CD4-positive, alpha-beta T cell treated with Interleukin-1 beta for 1 hour (primary cell): ENCODE measurements at places on chromosomes 16 and 17.

GRCh38 chr16:56143666-56144065 is 47.6 kb upstream of the GNAO1 start:
- DNase-seq, result no peak

- no peak for DNase-seq
Observed at GRCh38 chr17:41835214-41835799, 725 bp downstream of the NT5C3B start.

- DNase-seq, result no peak
Observed at GRCh38 chr17:4318596-4318995, 47.9 kb downstream of the UBE2G1 start.

GRCh38 chr17:65892912-65893377 is 299.0 kb downstream of the CEP112 start:
- DNase-seq, result no peak

DNA sequence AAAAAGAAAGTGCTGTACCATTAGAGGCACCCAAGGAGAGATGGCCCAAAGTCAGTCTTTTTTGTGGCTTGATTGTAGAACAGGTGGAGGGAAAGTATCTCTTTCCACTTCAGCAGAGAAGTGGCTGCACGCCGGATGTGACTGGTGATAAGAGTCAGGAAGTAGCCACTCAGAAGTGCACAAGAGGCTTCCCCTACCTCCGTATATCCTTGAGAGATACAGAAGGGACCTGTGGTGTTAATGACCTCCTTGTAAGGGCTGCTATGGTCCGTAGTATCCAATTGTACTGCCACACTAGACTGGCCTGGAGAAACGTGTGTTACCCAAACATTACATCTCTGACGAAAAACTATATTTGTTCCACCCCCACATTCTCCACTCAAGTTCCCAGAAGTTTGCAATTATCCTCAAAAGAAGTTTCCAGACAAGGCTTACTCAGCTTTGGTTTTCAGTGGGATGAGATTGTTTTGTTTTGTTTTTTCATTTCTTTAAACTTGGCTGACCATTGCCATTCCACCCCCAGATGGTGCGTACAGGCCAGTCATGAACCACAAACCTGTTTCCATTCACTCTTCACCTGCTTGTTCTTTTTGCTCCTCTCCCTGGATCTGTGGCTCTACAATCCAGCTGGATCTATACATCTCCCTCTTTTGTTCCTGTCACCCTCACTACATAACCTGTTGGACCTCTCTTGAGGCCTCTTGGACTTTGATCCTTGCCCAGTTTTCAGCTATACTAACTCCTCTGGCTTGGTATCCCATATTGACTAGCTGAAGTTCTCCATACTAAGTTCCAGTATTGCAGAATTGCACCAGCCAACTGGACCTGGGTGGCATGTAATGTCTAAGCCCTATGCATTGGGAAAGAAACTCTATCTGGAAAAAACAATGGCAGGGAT is 20.7 kb upstream of the MED13 start:
- DNase-seq, result no peak

GRCh38 chr16:48592839-48593429 is 17.0 kb downstream of the N4BP1 start:
- DNase-seq, result no peak

DNA sequence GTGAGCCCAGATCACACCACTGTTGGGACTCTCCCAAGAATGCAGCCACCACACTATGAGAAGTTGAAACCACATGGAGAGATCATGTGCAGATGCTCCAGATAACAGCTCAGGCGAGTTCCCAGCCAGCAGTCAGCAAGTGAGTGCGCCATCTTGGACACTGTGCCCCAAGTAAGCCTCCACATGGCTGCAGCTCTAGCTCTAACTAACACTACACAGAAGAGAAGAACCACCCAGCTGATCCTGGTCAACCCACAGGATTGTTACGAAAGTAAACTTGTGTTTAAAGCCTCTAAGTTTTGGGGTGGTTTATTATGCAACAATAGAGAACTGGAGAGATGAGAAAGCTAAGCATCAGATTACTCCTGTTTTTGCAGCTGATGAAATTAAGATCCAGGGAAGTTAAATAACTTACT is 25.8 kb downstream of the SLC38A7 start:
- no peak for DNase-seq

- no peak for DNase-seq
Observed at GRCh38 chr16:80274576-80275191, 266.1 kb upstream of the DYNLRB2 start.

DNA sequence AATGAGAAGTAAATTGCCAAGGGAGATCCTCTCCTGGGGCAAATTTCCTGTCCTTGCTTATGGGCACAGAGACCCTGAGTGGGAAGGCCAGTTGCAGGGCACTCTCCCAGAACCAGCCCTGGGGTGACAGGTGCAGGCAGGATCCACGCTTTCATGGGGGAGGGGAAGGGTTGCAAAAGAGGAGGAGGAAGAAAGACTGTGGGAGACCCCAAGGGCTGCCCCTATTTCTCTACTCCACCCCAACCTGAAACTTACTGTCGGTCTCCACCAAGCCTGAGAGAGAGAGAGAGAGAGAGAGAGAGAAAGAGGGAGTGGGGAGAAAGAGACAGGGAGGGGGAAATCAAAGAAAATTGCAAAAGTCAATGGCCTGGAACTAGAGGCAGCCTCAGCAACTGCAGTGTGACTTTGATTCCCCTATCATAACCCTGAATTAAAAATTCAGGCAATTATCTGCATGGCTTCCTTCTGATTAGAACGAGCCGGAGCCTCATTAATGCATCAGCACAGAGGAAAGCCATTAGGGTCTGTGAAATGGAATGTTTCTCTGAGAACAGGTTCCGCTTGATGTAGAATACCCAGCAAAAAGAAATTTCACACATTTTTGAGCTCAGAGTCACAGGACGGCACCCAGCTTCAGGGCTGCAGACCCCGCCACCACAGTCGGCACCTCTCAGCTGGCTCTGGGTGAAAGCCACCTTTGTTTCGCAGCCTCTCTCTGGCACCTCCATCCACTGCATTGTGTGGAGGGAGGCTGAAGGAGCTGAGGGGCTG is 45.1 kb upstream of the HNF1B start:
- no peak for DNase-seq

- no peak for DNase-seq
Observed at GRCh38 chr16:19844945-19845641, 39.6 kb downstream of the GPRC5B start.

GRCh38 chr17:27793168-27793905 is 7.0 kb downstream of the NOS2 start:
- no peak for DNase-seq

DNA sequence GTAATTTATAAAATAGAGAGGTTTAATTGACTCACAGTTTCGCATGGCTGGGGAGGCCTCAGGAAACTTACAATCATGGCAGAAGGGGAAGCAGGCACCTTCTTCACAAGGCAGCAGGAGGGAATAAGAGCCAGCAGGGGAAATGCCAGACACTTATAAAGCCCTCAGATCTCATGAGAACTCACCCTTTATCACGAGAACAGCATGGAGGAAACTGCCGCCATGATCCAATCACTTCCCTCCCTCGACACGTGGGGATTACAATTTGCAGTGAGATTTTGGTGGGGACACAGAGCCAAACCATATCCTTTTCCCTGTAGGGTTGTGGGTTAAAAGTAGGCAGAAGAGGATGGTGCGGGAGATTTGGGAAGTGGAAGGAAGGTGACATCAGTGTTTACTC is 101.4 kb downstream of the BMERB1 start:
- no peak for DNase-seq

DNA sequence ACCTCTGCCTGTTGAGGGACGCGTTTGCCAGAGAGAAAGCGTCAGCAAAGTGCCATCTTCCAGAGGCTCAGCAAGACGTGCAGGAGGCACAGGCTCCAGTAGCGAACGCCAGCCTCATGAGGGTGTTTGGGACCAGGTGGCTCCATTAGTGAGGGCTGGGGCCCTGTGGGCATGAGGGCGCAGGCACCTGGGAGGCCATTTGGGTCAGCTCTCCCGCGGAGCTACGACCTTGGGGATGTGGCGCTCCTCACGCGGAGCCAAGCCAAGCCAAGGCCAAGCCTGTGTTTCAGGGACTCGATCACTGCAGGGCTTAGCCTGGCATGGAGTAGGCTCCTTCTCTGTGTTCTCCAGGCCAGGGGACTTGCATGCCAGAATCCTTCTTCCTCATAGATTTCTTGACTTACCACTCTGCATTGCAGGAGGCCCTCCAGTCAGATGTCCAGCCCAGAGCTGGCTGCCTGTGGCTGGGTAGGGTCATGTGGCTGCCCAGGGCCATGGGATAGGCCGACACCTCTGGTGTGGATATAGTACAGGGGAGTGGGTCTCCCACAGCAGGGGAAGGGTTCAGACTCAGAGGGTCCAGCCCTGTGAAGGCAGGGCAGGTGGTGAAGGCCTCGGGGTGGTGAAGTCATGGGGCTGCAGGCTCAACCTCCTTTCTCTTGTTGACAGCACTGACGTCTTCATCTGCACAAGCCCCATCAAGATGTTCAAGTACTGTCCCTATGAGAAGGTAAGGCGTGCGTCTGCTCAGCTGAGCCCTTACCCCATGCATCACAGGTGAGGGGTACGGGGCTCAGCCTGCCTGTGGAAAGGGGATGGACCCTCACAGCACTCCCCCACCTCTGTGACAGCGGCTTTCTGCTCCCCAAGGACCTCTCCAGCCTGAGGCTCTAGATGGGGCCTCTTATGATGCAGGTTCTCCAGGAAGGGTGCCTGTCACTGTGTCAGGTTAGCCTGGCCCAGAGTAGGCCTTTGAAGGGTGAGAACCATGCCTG is 19.6 kb downstream of the NT5M start:
- no peak for DNase-seq

DNA sequence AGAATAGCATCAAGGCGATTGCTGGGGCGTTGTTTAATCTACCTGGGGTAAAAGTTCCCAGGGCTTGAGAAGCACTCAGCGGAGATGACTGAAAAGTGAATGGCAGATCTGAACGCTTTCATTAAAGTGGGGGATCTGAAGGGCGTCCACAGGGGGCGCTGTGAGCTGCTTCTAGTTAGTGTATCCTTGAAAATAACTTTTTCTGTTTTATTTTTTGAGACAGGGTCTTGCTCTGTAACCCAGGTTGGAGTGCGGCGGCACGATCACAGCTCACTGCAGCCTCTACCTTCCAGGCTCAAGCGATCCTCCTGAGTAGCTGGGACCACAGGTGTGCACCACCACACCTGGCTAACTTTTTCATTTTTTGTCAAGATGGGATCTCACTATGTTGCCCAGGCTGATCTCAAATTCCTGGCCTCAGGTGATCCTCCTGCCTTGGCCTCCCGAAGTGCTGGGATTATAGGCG is 360.4 kb downstream of the SEC14L1 start:
- DNase-seq, result no peak

GRCh38 chr17:20994779-20995149 is 48.0 kb downstream of the USP22 start:
- no peak for DNase-seq

- no peak for DNase-seq
Observed at GRCh38 chr16:16096858-16097213, 126.5 kb downstream of the ABCC6 start.

GRCh38 chr17:44074231-44074910 is 3.8 kb downstream of the G6PC3 start:
- no peak for DNase-seq

DNA sequence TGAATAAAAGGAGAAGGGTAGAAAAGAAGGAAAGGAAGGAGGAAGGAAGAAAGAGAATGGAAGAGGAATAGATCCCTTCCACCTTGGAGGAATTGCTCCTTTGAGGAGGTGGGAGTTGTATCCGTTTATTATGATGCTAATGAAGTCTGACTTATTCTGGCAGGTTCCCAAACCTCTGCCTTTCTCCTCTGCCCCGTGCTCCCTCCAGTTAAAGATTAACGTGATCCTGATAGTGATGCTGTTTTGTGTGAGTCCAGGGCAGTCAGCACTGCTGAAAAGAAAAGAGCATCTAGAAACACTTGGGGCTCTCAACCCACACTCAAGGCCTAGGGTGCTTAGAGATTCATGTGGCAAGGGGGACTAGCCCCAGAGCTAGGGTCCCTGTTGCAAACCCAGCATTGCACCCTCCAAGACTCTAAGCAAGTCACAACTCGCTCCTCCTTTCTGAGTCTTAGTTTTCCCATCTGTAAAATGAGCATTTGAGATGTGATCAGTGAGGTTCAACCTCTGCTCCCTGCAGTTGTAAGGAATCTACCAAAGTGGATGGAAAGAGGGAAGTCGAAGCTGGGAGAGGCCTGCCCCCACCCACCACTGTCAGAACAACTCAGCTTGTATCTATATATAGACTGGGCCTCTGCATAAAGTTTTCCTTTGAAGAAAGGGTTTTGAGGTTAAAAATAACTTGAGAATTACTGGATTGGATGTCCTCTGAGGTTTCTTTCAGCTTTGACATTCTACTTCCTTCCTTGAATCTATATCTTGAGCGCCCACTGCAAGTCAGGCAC is 46.9 kb upstream of the TMEM132E start:
- no peak for DNase-seq

- DNase-seq, result no peak
Observed at GRCh38 chr17:2707721-2708584, 3.6 kb downstream of the CLUH start.

GRCh38 chr16:24988593-24989338 is 26.4 kb downstream of the ARHGAP17 start:
- no peak for DNase-seq

- no peak for DNase-seq
Observed at GRCh38 chr16:24463196-24463945, 76.0 kb upstream of the RBBP6 start.

DNA sequence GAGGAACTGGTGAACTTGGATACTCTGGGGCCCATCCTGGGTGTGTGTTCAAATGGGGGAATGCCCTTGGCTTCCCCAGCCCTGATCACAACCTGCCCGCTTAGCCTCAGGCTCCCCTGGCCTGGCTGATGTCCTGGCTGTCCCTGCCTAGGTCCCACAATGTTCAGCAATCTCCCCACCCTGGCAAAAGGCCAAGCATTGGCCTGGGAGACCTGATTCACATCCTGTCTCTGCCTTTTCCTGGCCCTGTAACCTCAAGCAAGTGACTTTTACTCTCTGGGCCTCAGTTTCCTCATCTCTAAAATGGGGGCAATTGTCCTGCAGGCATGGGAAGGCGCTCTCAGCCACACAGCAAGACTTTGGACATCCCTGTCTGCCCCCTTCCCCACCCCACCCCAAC is 14.4 kb downstream of the CPNE2 start:
- DNase-seq, result no peak

GRCh38 chr16:87438611-87438985 is 46.5 kb downstream of the MAP1LC3B start:
- no peak for DNase-seq

- DNase-seq, result no peak
Observed at GRCh38 chr17:46995841-46996571, 17.0 kb upstream of the RPRML start.

DNA sequence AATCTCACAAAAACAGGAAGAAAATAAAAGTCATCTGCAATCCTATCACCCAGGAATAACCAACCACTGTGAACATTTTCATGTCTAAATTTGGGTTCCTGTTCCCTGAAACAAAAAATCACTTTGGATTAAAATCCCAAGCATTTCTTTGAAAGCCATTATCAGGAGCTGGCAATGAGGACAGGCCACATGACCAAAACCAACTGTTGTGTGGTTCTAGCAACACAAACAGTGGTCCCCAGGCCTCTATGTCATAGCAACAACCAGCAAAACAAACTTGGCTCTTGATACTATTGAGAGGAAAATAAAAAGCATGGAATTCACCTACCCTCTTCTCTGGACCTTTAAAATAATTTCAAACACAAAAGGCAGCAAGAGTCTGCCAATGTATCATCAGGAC is 252.5 kb downstream of the SLC39A11 start:
- no peak for DNase-seq
